Breast epithelium (tissue), 4 donors: ENCODE measurements at places on chromosomes 2 and 18.
A peak's percentile ranks its signal among the peaks of the same experiment; 100 is the strongest.

- no peak for DNase-seq
- peak overlapping the region; percentile 69 for H3K27ac ChIP-seq
- no peaks in the 10 kb centered on the region for H3K36me3 ChIP-seq
- no peaks in the 10 kb centered on the region for H3K27me3 ChIP-seq
- H3K4me3 ChIP-seq = peak overlapping the region; percentile 16
- no peaks in the 10 kb centered on the region for H3K4me1 ChIP-seq
Observed at GRCh38 chr18:58276789-58277739, 233.0 kb downstream of the NEDD4L start.

- peak within 1 kb of the TSS; percentile 78 for H3K4me3 ChIP-seq
- DNase-seq = no peak
- H3K27ac ChIP-seq = peak within 1 kb of the TSS; percentile 93
- no peaks in the 10 kb centered on the region for H3K36me3 ChIP-seq
Observed at GRCh38 chr18:76495006-76495370, at the start of gene ZNF516. Gene ZNF516 (minus strand): TSS chr18:76495242. CDS start chr18:76443054, 52,188 bp downstream.

DNA sequence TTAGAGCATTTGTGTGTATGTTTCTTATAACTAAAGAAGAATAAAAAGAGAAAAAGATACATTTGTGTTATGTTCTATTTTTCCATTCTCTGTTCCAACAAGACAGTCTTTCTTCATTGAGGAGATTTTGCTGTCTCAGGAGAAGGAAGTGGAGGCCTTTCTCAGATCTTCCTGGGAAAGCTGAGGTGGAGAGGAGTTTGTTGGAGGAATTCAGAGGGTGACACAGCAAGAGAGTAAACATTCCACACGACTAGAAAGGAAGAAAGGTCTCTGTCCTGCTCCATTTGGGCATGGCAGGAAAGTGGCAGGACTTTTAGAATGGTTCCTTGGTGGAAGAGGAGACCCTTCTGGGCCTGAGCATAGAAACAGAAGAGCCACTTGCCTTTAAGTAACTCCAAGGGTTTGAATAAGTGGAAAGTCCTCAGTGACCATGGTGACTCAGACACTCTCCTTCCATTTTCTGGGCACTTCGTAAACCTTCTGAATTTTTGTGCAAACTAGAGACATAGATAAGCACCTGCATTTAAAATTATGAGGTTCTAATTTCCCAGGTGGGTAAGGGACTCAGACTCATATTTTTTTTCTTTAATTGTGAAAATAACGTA is 52.3 kb upstream of the COL5A2 start:
- no peak overlapping the region for H3K27ac ChIP-seq
- H3K4me1 ChIP-seq = no peaks in the 10 kb centered on the region
- no peaks in the 10 kb centered on the region for H3K36me3 ChIP-seq
- DNase-seq = no peak

DNA sequence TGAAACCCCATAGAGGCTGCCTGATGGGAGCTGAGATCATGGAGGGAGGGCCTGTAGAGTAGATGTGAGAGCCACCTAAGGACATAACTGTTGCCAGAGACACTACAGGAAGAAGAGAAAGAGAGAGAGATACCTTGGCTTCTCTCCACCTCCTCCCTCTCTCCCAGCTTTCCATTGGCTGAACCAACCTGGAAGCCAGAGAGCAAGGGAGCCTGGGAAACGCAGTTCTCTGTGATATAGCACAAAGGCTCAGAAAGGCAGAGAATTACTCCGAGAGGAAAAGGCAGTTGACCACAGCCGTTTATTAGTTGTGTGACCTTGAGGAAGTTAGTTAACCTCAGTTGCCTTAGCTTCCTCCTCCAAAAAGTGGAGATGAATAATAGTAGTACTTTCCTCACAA is 37.7 kb upstream of the MAT2A start:
- no peaks in the 10 kb centered on the region for H3K27me3 ChIP-seq
- DNase-seq = no peak
- H3K27ac ChIP-seq = no peak overlapping the region
- H3K36me3 ChIP-seq = no peaks in the 10 kb centered on the region
- no peaks in the 10 kb centered on the region for H3K4me1 ChIP-seq

- no peaks in the 10 kb centered on the region for H3K4me1 ChIP-seq
- peak; percentile 10 for DNase-seq
- H3K27ac ChIP-seq = peak overlapping the region; percentile 79
- no peaks in the 10 kb centered on the region for H3K36me3 ChIP-seq
- H3K27me3 ChIP-seq = no peaks in the 10 kb centered on the region
Observed at GRCh38 chr2:236643480-236643879, 73.9 kb downstream of the ACKR3 start.

DNA sequence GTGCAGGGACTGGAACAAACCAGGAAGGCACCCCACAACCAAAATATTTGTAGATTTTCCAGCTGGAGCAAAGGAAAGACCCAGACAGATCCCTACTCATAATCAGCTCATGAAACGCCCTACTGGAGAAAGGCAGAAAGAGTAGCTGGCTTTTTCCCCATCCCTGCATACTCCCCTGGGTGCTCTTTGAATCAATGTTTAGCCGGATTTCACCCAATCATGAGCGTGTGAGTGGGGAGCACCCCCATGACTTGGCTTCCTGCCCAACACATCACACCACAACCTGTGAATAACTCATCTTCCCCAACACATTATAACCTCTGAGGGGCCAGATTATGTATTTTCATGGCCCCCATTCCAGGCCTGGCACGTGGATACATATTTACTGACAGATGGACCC is 35.1 kb upstream of the SLC14A1 start:
- no peaks in the 10 kb centered on the region for H3K4me1 ChIP-seq
- no peak for DNase-seq
- no peaks in the 10 kb centered on the region for H3K36me3 ChIP-seq
- no peaks in the 10 kb centered on the region for H3K27me3 ChIP-seq
- H3K4me3 ChIP-seq = no peak overlapping the region
- no peak overlapping the region for H3K27ac ChIP-seq

DNA sequence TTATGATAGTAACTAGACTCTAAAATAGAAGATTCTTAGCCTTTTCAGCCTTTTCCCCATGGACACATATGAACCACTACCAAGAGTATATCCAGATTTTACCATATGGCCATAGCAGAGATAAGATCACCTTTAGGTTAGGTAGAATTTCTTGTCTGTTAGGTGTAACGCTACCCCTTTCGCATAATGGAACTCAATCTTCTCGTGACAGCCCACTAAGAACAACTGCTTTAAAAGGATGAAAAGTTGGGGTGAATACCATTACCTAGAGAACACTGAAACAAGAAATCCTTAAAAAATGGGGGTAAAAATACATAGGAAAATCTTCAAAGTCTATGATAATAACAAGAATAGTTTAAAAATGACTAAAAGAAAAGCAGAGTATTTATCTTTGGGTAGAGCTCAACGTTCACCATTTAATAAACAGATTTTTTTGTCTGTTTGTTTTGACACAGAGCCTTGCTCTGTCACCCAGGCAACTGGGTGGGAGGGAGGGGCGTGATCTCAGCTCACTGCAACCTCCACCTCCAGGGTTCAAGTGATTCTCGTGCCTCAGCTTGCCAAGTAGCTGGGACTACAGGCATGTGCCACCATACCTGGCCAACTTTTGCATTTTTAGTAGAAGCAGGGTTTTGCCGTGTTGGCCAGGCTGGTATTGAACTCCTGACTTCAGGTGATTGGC is 67.2 kb downstream of the VIL1 start:
- H3K27ac ChIP-seq = no peak overlapping the region
- H3K4me3 ChIP-seq = no peak overlapping the region
- no peaks in the 10 kb centered on the region for H3K36me3 ChIP-seq
- no peaks in the 10 kb centered on the region for H3K4me1 ChIP-seq
- no peak for DNase-seq

DNA sequence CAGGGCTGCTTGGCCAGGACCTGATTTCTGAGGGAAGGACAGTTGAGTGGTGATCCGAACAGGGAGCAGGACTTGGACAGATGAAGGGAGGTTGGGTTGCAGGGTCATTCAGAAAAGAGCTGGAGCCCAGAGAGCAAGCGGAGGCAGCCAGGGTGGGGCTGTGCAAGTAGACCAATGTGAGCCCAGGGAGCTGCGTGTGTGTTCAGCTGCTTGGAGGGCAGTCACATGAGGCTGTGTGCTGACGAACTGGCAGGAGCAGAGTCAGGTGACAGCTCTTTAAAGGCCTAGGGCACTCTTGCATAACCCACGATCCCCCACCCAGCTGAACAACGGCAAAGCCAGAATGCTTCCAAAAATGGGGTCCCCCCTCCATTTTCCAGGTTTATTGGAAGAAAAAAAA is 4.6 kb upstream of the MLPH start:
- peaks cover 6% of the 10 kb centered on the region for H3K4me1 ChIP-seq
- H3K4me3 ChIP-seq = no peak overlapping the region
- H3K27ac ChIP-seq = peak overlapping the region; percentile 91
- peak; percentile 80 for DNase-seq

DNA sequence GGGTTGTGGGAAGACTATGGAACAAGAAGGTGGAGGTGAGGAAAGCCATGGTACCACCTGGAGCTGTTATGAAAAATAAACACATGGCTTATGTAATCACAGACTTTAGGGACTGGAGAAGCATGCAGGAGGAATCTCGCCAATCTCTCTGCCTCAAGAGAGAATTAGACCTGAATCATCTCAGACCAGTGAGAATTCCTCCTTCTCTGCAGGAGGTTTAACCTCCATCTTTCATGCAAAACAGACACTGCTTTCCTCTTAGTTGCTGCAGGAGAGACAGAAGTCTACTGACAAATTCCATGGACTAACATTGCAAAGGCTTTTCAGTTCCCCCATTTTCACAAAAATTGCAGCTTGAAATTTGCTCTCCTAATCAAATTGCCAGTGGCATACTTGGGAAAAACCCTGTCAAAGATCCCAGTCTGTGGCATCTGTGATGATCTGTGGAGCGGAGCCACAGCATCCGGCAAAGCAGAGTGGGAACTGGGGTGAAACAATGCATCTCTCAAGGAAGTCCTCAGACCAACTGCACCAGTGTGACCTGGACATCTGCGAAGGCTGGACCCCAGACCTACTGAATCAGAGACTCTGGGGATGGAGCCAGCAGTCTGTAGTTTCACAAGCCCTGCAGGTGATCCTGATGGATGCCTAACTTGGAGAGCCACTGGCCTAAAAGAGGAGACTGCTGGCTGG is 28.6 kb upstream of the NCKAP5 start:
- H3K27ac ChIP-seq = no peak overlapping the region
- no peak overlapping the region for H3K4me3 ChIP-seq
- DNase-seq = no peak
- no peaks in the 10 kb centered on the region for H3K36me3 ChIP-seq
- H3K4me1 ChIP-seq = no peaks in the 10 kb centered on the region

GRCh38 chr2:170224692-170225294 is 46.8 kb downstream of the MYO3B start:
- no peak for DNase-seq
- H3K4me3 ChIP-seq = no peak overlapping the region
- no peaks in the 10 kb centered on the region for H3K27me3 ChIP-seq
- H3K4me1 ChIP-seq = no peaks in the 10 kb centered on the region
- H3K27ac ChIP-seq = no peak overlapping the region

DNA sequence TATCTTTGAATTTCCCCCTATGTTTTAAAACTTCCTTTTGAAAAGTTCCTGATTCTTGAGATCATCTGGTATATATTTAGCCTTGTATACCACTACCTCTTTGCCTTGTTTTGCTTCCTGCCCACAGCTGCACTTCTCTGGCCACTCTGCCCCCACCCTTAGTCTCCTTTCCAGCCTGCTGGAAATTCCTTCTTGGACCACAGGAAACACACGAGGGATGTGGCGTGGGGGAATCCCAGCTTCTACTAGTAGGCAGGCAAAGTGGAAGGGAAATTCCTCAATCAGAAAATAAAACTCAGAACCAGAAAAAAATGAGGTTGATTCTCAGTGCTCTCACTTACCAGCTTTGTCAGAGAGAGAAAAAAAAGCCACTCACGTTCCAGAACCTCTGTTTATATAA is 13.4 kb downstream of the IL18RAP start:
- no peaks in the 10 kb centered on the region for H3K36me3 ChIP-seq
- H3K27ac ChIP-seq = no peak overlapping the region
- H3K27me3 ChIP-seq = no peaks in the 10 kb centered on the region
- H3K4me3 ChIP-seq = no peak overlapping the region

DNA sequence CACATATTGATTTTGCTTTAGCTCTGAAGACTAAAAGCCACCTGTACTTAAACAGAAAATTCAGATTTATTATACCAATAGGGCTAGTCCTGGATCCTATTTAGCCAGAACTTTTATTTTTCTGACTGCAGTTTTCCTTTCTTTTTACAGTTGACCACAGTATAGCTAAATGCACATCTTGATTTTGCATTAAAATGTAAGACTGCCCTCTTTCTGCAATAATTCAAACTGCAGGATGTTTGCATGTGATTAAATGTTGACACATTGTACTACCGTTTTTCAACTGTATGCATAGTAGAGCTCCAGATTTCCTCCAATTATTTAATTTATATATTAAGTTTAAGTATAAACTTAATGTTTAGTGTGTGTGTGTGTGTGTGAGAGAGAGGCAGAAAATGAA is 1262.9 kb downstream of the SUCLG1 start:
- no peaks in the 10 kb centered on the region for H3K36me3 ChIP-seq
- no peak overlapping the region for H3K27ac ChIP-seq
- H3K4me3 ChIP-seq = no peak overlapping the region
- no peak for DNase-seq

DNA sequence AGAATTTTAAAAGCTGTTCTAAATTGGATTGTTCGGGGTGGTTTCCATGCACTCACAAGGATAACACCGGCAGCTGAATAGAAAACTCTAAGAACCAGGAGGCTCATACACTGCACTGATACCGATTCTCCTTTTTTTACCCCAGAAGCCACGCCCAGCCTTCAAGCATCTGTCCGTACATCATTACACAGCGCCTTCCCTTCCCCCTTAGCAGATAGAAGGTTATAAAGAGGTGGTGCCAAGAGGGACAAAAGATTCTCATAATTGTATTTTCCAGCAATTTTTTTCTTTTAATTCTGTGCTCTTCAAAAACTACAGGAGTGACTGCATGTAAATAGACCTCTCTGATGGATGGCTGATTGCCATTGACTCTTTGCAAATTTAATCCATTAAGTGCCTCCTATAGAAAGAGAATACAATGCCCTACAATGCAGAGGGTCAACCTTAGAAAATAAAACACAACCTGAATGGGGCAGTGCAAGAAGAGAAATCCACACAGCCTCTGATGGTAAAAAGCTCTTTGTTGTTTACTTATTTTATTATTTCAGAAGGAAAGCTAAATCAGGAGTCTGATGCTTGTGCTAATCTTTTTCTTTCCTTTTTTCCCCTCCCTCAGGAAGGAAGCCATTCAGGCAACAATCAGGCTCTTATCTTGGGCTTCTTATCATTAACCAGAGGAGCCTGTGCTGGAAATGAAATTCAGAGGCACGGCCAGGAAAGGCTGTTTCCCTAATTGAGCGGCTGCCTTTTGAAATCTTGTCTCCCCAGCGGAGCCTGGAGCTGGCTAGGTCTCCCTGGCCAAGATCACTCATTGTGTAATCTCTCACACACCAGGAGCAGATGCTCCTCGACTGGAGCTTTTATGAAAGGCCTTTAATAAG is 198.9 kb upstream of the NABP1 start:
- no peaks in the 10 kb centered on the region for H3K36me3 ChIP-seq
- H3K4me1 ChIP-seq = peaks cover 3% of the 10 kb centered on the region
- no peaks in the 10 kb centered on the region for H3K27me3 ChIP-seq
- H3K4me3 ChIP-seq = no peak overlapping the region
- peak overlapping the region; percentile 11 for H3K27ac ChIP-seq
